ENCODE measurements at places on chromosomes 1 and 21. TPM values are rescaled to one million over a fixed set of nuclear protein-coding genes. Genes with fewer than 3 reads are reported as not detected.

GUCA2A gene
- not detected for polyA plus RNA-seq

RAD54L gene
- 51.9 TPM for polyA plus RNA-seq

RORC gene
- not detected for polyA plus RNA-seq

S100A7 gene
- polyA plus RNA-seq, result not detected

C1orf21 gene
- 0.19 TPM for polyA plus RNA-seq

NGF gene
- polyA plus RNA-seq, result not detected

FCRL4 gene
- polyA plus RNA-seq, result not detected

BCL2L15 gene
- polyA plus RNA-seq, result 0.57 TPM

PTPRF gene
- polyA plus RNA-seq, result 0.14 TPM

HORMAD1 gene
- not detected for polyA plus RNA-seq
